Activated CD4-positive, alpha-beta T cell treated with anti-CD3 and anti-CD28 coated beads for 1 hour (primary cell): ENCODE measurements at places on chromosomes 12 and 14.

DNA sequence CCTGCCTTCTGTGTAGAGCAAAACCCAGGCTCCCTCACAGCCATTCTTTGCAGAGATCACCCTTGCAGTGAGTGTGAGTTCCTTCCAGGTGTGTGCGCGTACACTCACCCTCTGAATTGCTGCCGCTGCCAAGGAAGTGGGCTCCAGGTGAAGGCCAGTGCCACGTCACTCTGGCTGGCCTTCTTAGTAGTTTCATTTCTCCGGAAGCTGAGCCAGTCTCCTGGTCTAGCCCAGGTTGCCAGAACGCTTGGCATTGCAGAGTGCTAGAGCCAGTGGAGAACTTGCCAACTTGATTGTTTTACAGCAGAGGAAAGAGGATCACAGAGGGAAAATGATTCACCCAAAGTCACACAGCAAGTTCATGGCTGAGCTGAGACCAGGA is 11.0 kb downstream of the CBLN3 start:
- DNase-seq: no peak

GRCh38 chr12:128966203-128966810 is 113.0 kb downstream of the GLT1D1 start:
- no peak for DNase-seq

DNA sequence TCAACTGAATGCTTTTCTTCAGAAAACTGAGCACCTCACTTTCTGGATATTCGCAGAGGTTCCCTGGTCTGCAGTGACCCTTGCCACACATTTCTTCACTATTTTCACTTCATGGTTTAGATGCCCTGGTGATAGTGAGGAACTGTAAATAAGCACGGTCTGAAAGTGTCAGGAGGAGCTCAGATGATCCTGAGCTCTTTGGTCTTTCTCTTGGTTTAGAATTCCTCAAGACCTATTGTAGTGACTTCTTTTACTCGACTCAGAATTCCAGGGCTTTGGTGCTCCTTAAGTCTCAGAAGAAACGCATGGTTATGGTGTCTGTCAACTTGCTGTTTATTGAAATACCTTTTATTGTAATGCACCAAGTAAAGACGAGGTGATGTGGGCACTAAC is 84.0 kb downstream of the SAMD4A start:
- DNase-seq: no peak

DNA sequence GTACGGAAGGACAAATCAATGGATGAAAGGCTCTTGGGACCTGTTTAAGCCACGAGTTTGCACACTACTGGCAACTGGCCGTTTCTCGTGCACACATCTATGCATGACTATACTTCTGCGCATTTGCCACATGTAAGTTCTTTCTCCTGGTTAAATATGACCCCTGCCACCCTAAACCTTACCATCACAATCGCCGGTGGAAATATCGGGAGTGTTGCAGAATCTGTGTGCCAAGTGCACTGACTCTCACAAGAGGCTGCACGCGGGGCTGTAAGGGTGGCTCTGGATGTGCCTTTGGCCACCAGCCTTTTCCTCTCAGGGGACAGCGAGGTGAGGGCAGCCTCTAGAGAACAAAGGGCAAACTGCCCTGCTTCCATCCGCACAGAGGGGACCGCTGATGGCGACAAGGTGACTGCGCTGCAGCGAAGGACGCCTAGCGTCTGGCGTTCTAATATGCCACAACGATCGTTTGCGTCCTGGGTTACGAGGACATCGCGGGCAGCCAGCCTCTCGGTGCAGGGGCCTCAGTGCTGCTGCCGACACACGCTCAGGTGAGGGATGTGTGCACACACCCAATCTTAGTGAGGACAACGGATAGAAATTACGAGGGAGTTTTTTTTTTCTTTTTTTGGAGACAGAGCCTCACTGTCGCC is 232.2 kb downstream of the PCNX1 start:
- no peak for DNase-seq

- DNase-seq: no peak
Observed at GRCh38 chr12:68577949-68578348, 32.8 kb upstream of the RAP1B start.

DNA sequence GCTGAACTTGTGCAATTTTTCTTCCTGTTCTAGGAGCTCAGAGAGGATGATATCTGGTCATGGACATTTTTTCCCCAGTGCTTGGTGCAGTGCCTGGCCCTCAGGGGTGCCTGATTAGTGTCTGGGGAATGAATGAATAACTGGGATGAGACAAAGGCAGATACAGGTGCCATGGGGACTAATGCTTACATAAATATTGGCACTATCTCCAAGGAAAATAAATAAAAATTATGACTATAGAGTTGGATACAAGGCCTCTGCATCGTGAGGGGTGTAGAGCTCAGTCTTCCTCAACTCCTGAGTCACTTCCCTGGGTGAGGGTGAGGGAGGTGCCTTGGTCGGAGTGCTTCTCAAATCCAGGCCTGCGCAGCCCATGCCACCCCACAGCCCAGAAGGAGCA is 188.6 kb downstream of the KCNA5 start:
- no peak for DNase-seq

- DNase-seq: no peak
Observed at GRCh38 chr14:30005114-30005808, 77.6 kb upstream of the PRKD1 start.

DNA sequence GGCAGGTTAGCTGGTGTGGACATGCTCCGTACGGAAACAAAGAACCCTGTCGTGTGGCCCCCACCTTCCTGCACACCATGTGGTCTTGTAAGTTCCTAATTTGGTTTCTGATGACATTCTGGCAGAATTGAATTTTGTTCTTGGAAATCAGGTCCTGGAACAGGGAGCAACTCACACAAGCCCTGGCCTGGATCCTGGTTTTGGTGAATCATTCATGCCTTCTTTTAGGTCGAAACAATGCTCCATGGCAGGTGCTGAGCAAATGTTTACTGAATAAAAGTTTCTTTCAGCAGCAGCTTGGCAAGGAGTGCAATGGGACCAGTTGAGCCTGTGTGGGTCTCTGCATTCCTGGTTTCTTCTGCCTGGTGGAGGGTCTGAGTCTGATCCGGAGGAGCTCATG is 978.4 kb downstream of the BCL11B start:
- no peak for DNase-seq

- DNase-seq: no peak
Observed at GRCh38 chr14:34826661-34827060, 48.5 kb downstream of the BAZ1A start.

DNA sequence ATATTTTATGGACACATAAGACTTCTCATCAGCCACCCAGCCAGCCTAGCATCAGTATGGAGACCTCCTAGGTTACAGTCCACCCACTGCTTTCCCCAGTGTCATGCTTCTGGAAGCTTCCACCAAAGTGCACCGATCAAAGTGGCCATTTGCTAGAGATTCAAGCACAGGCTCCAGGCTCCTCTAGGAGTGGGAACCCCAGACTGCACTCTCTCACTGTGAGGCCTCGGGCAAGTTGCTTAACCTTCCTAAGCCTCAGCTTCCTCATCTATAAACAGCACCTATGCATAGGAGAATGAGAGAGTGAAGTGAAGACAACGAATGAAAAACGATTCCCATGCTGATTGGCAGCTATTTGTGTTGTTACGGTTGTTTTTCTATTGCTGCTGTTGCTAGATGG is 94.4 kb downstream of the DICER1 start:
- no peak for DNase-seq

- no peak for DNase-seq
Observed at GRCh38 chr14:77603654-77604255, 12.7 kb downstream of the SPTLC2 start.

DNA sequence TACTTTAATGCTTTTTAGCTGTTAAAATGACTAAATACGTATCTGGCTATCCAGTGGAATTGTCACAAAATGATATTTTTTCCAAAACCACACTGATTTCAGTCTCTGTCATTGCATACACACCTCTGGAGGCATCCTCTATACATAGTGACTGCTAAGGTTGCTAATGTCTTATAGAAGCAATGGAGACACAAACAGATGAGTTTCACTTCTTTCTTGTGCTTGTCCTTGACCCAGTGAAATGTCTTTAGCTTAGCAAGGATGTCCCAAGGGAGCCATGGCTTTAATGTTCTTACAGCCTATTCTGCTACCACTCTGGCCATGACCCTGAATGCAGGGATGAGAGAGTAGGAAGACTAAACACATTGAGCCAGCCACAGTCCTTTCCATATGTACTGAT is 90.3 kb downstream of the TPH2 start:
- no peak for DNase-seq

DNA sequence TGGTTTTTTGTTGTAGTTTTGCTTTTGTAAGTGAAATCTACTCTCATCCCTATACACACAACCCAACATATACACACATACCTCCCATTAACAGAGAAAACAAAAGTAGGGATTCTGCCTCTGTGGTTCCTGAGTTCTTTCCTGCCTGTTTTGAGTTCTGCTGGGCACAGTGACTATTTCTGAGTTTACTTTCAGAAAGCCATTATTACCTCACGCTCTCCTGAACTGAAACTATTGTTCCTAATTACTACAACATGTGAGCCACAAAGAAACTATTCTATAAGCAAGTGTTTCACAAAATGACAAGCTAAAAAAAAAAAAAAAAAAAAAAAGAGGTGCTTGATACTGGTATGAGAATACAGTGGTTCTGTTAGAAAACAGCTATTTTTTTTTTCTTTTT is 110.9 kb downstream of the ALG10B start:
- DNase-seq: no peak
